ENCODE measurements at places on chromosomes 4 and X.

DNA sequence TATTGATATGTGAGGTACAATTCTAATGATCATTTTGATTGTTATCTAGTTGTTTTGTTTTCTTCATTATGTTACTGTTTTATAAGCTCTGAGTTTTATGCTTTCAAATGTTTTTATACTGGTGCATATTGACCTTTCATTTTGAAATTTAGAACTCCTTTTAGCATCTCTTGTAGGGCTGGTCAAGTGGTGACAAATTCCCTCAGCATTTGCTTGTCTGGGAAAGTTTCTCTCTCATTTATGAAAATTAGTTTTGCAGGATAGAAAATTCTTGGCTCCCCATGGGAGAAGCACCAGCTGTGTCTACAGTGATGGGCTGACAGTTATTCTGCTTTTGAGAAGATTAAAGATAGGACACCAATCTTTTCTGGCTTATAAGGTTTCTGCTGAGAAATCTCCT lies 105.3 kb upstream of the SPRY1 start:
- no peak for DNase-seq

DNA sequence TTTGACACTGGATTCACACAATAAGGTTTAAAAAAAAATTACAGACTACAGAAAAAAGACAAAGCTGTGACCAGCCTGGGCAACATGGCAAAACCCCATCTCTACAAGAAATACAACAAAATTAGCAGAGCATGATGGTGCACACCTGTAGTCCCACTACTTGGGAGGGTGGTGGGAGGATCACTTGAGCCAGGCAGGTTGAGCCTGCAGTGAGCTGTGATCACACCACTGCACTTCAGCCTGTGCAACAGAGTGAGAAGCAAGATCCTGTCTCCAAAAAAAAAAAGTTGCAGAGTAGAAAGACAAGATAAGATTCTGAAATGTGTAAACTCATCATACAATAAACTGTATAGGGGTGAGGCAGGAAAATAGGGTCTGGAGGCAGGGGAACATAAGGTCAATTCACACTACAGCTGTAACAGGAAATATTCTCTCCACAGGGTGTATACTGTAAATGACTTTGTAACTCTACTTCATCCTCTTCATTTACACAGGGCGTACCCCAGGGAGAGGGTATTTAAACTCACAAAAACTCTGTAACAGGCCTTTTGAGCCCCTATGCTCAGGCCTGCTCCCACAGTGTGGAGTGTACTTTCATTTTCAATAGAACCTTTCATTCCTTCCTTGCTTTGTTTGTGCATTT lies 112.6 kb upstream of the MAPK10 start:
- no peak for DNase-seq

DNA sequence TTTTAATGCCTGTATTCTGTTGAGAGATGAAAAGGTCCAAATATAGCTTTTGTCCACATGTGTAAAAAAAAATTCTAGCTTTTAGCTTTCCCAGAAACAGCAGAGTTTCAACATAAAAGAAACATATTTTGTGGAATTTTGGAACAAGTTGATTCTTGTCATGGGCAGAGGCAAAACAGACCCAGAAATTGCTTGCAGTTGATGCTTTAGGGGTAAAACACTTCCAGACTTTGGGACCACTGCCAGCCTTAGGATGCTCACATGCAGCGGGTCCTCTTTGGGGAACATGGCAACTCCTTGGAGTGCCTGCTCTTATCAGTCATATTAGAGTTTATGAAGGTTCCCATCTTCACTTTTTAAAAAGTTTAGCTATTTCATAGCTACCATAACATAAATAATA lies 30.4 kb downstream of the DCLK2 start:
- DNase-seq, result no peak

GRCh38 chr4:23422878-23423277 lies 467.0 kb downstream of the PPARGC1A start:
- DNase-seq, result no peak

GRCh38 chr4:31655328-31655727 lies 935.2 kb downstream of the PCDH7 start:
- DNase-seq, result no peak

GRCh38 chr4:155017426-155017825 lies 191.0 kb upstream of the NPY2R start:
- no peak for DNase-seq

GRCh38 chr4:42906341-42906740 lies 13.8 kb downstream of the GRXCR1 start:
- no peak for DNase-seq

GRCh38 chr4:138205531-138206233 lies 36.5 kb downstream of the SLC7A11 start:
- DNase-seq, result no peak

- DNase-seq, result no peak
Observed at GRCh38 chr4:121712001-121712651, 15.3 kb upstream of the ANXA5 start.

GRCh38 chrX:149572743-149573142 lies 14.5 kb downstream of the MAGEA9B start:
- no peak for DNase-seq

GRCh38 chr4:2698504-2698903 lies 57.6 kb downstream of the TNIP2 start:
- DNase-seq, result no peak

- DNase-seq, result no peak
Observed at GRCh38 chr4:154205471-154205870, 286.1 kb downstream of the DCHS2 start.

DNA sequence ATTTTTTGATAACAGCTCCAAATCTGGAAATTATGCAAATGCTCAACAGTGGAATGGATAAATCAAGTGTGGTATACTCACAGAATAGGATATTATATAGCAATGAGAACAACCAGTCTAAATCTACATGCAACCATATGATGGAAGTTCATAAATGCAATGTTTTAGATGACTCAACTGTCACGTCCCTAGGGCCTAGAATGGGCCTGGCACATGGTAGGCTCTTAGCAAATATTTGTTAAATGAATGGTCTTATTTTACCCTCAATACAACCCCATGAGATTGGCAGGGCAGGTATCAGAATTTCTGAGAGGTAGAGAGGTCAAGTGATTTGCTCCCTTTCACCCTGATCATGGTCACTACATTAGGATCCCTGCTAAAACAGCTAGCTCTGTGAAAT lies 14.6 kb upstream of the NKX3-2 start:
- no peak for DNase-seq

- no peak for DNase-seq
Observed at GRCh38 chrX:18537524-18537923, 112.1 kb downstream of the CDKL5 start.

DNA sequence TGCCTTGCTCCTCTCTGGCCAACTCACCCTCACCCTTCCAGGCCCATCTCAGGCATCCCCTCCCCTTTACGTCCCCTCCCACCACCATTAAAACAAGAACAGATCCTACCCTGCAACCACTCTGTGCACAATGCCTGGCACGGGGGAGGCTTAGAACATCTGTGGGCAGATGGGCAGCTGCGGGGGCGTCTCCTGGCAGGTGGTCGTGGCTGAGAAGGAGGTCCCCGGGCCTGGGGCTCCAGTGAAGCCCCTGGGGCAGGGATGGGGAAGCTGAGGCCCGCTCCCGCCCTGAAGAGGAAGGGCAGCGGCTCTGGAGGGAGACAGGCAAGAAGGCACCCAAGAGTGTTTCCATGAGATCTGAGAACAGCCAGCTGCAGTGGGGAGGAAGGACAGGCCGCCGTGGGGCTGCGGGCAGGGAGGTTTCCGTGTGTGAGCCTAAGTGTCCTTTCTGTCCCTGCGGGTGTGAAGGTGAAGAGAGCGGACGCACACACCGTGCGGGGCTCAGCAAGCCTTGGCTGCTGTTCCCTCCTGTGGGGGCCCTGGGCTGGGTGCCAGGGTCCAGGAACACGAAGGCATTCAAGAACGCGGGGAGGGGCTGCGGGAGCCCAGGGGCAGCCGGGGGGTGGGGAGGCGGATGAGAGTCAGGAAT lies 7.8 kb upstream of the TBC1D14 start:
- no peak for DNase-seq

DNA sequence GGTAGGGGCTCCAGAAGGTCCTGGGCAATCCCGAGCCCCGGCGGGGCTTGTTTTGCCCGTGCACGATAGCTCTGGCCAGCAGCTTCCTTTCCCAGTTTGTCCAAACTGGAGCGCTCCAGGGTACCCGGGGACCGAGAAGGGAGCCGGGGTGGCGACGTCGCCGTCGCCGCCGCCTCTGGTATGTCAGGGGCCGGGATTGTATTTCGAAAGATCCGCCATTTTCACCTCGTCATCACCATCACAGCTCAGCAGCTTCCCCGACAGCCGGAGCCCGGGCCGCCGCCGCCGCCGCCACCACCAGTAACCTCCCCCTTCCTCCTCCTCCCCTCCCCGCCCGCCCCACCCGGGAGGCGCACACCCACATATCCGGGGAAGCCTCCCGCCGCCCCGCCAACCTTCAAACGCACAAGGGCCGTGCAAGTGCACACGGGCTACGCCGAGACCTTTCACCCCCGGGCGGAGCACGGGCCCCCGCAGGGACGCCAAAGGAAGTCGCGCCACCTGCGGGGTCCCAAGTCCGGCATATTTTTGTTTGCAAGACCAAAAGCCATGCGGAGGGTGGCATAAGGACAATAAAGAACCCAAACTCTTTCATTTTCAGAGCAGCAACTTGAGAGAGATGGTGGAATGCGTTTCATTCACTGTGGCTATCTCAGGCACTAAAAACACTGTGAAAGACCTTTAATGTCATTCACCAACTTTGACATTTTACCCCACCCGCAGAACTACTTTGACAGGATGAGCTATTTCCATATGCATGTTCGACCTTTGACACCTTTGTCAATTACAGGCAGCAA lies at the start of gene LIN54:
TSS of gene LIN54 (minus strand) at position 302 of the 797 bp plus-strand sequence. CDS start 25,979 bp downstream, outside the sequence.
- DNase-seq, result no peak

- DNase-seq, result no peak
Observed at GRCh38 chr4:150248181-150248580, 169.9 kb downstream of the DCLK2 start.

GRCh38 chr4:1381944-1382541 lies 24.2 kb downstream of the NKX1-1 start:
- DNase-seq, result no peak

GRCh38 chrX:24268786-24269185 lies 45.1 kb downstream of the SUPT20HL2 start:
- no peak for DNase-seq

DNA sequence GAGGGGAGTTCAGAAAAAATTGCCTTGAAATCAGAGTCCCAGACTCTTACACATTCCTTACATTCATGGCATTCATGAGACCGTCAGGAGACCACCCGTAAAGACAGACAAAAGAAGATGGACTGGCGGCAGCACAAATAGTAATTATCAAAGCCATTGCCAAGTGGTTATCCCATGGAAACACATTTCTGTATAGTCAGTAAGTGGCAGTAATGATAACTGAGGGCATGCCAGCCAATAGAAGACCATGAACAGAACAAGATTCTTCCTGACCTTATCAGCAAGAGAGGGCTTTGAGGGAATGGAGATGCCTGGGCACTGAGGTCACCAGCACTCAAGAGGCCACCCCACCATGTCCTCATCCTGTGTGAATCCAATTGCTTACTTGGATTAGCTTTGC lies 121.7 kb upstream of the HCCS start:
- no peak for DNase-seq

DNA sequence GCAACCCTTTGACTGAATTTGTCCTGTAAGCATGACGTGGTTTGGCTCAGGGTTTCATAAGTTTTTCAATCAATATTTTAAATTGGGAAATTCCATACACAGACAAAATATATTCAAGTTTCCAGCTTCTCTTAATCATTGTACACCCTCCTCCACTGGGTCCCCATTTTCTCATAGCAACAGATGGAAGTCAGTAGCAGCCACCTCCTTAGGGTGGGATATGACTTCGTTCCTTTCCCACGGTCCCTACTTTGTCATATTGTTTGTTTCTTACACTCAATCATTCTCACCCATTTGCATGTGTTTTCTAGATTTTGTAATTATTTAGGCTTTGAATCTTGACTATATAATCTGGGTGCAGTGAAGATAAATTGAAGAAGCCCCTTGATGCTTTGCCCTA lies 664.5 kb upstream of the IGFBP7 start:
- no peak for DNase-seq

- no peak for DNase-seq
Observed at GRCh38 chr4:7867701-7868435, 71.8 kb downstream of the AFAP1 start.

- no peak for DNase-seq
Observed at GRCh38 chr4:189046642-189047041, 894.0 kb upstream of the FRG1 start.

GRCh38 chr4:83179205-83179604 lies 64.7 kb upstream of the PLAC8 start:
- no peak for DNase-seq

GRCh38 chr4:152509595-152510225 lies 26.2 kb downstream of the FBXW7 start:
- DNase-seq, result no peak

GRCh38 chr4:170700064-170700463 lies 610.3 kb upstream of the AADAT start:
- DNase-seq, result no peak

DNA sequence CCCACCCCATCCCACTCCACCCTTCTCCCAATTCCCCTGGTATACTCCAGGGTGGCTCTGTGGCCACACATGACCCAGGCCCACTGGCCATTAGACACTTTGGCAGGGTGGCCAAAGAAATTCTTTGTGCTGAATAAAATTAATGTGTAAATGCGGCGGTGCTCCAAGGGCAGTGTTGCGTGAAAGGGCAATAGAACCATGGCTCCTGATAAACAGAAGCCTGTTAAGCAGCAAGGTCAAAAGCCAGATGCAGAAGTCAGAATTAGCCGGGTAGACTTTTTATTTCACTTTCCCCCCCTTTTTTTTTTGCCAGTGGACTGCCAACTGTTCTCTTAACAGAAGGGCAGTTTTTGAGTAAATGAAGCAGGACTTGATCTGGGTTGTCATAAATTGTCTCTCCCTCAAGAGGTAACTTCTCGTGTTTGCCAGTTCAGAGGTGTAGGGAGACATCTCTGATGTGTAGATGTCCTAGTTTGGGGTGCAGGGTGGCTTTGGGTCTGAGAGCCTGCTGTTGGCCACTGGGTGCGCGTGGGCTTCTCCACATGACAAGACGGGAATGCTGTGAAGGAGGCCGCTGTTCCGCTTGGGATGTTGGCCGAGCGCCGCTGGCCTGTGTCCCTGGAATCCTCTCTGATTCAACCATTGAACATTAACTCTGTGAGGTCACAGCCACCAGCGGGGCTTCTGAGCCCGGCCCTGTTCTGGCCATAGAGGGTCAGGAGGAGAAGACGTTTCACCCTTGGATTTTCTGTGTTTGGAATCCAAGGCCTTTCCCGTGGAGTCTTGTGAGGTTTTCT lies 139.5 kb downstream of the TBL1X start:
- DNase-seq, result no peak

All from Panc1 (cell line).